ENCODE measurements at places on chromosomes 7 and 10. TPM values are rescaled to one million over a fixed set of nuclear protein-coding genes. Genes with fewer than 3 reads are reported as not detected.

Gene ANKRD7
- not detected for total RNA-seq

Gene PNLIP
- total RNA-seq = not detected

Gene SYT15B
- total RNA-seq = not detected

Gene IFIT2
- 38.9 TPM for total RNA-seq

Gene AKR1E2
- total RNA-seq = 26.0 TPM

Gene PPIF
- 42.4 TPM for total RNA-seq

Gene MYL10
- not detected for total RNA-seq

Gene CLRN3
- not detected for total RNA-seq

Gene SLC26A5
- total RNA-seq = not detected

DNA sequence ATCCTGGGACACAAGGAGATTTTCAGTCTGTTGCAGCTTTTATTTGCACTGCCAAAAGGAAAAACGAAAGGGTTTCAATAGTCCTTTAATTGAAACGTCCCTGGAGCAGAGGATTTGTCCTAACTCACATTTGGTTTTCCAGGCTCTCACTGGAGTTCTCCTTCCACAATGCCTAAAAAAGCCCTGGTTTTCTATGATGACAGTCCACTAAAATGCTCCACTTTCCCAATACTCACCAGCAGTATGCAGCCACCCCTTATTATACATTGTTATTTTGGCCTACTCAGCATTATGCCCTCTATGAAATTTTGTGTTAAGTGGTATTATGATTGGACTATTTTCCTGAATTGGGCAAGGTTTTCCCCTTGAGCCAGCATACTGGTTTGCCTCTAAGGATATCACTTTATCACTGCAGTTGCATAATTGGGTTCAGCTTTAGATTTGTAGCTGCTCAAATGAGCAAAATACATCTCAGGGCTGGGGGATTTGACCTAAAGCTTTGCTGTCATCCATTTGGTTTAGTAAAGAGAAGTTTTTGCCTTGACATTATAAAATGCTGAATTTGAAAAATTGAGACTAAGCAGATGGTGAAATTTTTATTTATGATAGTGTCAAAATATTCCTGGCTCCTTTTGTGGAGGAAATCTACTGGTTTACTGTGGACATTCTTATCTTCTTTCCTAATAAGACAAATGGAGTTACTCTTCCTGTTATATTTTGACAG is 239.2 kb downstream of the RNLS start:
- no peak for DNase-seq

DNA sequence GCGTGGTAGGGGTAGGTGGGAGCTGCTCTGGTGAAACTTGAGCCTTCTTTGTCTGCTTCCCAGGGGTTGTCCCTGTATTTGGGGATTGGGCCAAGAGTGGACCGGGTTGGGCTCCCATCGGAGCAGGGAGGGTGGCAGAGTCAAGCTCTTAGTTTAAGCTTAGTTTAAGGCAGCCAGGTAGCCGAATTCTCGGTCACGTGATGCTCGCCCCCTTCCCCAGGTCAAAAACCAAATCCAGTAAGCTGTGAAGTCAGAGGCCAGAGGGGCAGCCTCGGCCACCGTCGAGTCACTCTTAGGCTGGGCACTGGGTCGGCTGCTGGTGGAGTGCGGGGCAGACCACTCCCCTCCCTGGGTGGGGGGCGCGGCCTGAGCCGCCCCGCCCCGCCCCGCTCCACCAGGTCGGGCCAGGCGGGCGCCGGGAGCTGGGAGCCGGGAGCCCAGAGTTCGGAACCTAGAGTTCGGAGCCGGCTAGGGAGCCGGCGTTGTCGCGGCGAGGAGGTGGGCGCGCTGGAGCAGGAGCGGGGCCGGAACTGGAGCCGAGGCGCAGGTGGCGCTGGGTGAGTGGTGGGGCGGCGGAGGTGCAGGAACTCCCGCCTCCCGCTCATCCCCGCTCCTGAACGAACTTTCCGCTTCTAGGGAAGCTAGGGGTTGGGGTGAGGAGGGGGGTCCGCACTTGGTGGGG is 2.8 kb upstream of the LZTS2 start:
- no peak for DNase-seq

DNA sequence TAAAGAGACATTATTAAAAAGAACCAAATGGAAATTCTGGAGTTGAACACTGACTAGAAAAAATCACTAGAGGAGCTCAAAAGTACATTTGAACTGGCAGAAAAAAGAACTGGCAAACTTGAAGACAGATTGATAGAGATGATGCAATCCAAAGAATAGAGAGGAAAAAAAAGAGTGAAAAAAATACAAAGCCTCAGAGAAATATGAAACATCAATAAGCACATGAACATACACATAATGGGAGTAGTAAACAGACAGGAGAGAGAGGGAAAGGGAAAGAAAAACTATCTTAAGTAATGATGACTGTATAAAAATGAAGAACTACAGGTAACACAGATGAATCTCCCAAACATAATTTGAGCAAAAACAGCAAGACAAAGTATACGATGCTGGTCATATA is 61.1 kb downstream of the CNOT4 start:
- DNase-seq = no peak

- DNase-seq = no peak
Measured at GRCh38 chr7:16986755-16987154, 105.0 kb upstream of the AGR3 start.

GRCh38 chr7:11236680-11237079 is 263.0 kb downstream of the PHF14 start:
- no peak for DNase-seq

DNA sequence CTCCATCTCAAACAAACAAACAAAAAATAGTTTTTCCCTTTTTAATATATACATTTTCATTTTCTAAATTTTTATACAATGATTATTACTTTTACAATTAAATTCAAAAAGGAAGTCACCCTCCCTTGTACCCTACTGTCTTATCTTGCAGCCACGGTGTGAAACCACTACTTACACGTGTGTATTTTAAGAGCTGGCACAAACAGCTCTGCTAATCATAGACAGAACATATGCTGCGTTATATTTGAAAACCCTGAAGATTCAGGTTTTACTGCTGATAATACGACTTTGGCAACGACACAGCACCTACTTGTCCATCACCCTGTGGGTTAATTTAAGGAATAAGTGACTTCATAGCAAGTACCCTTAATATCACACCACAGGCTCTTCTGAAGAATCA is 991 bp downstream of the ANKRD61 start:
- DNase-seq = peak; percentile 49

DNA sequence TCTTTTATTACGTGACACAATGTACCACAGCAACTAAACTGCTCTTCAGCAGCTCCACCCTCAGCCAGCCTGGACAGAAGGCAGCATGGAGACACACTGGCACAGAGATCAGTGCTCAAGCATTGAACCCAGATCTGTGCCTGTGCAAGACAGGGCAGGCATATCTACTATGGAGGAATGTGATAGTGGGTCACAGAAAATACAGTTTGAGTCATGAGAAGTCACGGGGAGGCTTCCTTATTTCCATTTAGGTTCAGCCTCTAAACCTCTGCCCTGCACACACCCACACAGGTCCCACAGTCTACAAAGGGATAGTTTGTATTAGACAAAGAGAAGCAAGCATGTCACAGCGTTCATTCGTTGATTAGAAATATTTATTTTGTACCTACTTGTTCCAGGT is 187.4 kb upstream of the AGR3 start:
- DNase-seq = no peak

DNA sequence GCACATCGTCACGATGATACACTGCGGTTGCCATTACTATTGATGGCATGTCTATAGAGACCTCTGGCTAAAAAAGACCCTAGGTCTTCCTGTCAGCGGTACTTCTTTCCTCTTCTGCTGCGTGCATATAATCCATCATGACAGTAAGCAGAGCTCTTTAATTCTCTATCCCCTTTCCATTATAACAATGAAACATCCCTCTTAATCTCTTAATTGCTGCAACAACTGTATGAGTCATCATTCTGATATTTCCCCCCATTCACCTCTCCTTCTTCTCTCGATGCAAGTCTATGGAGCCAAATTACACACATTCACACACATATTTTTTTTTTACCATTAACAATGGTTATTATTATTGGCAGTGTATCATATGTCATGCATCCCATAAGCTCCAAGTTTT is 45.2 kb upstream of the AKR1E2 start:
- DNase-seq = no peak

GRCh38 chr7:13848681-13849131 is 140.8 kb downstream of the ETV1 start:
- DNase-seq = no peak

DNA sequence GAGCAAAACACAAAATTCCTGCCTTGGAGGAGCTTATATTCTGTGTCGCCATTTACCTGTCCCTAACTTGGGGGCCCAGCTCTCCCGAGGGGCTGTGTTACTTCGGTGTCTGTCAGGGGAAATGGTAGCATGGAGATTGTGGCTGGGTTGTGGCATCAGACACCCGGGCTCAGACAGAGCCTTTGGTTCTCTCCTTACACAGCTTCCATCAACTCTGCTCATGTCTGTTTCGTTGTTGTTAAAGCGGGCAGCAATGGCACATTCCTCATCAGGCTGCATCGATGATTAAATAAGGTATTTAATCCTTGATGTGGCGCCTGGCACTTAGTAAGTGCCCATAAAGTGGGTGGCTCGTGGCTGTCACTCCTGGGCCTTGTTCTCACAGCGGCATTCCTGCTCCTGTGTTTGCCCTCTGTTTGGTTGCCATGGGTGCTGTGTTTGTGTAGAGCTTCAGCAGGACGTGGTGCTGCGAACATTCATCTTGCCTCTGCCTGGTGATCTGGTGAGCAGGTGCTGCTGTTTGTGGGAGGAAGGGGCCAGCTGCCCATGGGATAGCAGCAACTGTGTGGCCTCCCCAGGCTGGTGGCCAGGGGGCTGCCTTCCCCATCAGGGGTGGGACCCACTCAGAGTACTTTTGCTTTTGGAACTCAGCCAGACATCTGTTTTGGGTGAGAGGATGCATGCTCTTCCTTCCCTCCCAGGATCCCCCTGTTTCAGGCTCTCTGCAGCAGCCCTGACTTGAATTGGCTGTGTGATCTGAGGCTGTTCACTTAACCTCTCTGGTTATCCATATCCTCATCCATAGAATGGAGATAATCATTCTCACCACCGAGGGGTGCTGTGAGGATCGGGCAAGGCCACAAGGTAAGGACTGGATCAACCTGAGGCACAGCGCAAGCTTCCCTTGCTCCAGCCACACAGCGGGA is 207.2 kb upstream of the SVIL start:
- no peak for DNase-seq

- no peak for DNase-seq
Measured at GRCh38 chr7:5139998-5140397, 50.0 kb upstream of the WIPI2 start.

DNA sequence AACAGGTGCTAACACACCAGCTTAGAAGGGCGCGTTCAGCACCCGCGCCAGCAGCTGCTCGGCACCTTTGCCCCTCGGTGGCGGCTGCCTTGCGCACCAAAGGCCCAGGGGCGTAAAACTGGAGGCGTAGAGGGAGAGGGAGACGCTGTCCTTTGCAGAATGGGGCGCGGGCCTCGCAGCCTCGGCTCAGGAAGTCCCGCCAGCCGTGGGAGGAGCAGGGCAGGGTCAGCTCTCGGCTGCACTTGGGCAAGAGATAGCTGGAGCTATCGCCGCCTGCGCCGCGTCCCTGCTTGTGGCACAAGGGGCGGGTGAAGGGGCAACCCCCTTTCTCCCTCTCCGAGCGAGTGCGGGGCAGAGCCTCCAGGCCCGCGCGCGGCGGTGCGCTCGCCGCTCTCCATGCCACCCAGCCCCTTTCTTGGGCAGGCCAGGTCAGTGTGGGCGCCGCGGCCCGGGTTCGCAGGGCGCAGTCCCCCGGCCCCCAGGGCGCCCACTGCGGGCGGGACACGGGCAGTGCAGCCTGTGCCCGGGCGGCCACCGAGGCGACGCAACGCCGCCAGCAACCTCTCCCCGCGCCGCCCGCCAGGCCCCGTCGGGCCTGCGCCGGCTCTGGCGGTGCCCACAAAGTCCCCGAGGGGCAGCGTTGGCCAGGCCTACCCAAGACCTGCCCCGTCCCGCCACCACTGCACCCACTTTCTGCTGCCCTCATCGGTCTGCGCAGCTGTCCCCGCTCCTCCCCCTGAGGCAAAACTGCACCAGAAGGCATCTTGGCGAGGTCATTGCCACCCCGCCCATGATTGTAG is 4.1 kb downstream of the NEUROD6 start:
- no peak for DNase-seq

- no peak for DNase-seq
Measured at GRCh38 chr10:110852255-110852896, 19.4 kb upstream of the PDCD4 start.

DNA sequence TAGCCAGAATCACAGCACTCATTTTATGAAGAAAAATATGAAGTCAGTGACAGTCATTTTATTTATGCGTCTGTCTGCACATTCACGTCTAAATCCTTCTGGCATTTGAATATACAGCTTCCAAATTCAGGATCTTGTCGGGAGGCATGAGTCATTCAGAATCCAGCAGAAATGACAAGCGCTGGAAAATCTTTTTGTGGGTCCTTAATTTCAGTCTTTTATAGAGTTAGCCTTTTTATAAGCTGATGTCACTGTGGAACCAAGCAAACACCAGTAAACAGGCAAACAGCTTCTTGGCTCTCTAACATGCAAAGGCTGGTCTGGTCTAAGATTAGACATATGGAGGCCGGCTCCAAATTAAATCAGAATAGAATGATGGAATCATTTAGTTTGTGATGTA is 388.2 kb upstream of the TEX47 start:
- no peak for DNase-seq

DNA sequence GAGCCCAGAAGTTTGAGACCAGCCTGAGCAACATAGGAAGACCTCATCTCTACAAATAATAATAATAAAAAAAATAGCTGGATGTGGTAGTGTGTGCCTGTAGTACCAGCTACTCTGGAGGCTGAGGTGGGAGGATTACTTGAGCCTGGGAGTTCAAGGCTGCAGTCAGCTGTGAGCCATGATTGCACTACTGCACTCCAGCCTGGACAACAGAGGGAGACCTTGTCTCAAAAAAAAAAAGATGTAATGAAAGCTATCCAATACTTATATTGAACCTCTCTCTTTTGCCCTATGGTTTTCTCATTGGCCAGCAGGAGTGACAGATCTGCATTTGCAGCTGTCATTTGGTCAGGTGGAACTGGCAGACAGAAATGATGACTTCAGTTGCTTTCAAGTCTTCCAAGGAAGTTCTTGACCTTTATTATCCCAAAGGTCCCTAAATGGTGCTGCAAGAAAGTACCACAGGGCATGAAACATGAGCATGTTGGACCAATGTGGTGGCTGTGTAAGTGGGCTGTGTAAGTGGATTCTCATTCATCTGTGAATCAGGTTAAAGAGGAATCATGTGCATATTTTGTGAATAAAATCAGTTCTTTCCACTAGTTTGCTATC is 99.4 kb downstream of the CALD1 start:
- DNase-seq = no peak

GRCh38 chr10:30510184-30510931 is 76.4 kb downstream of the MAP3K8 start:
- no peak for DNase-seq

GRCh38 chr10:125783957-125784356 is 8.3 kb upstream of the MMP21 start:
- no peak for DNase-seq

DNA sequence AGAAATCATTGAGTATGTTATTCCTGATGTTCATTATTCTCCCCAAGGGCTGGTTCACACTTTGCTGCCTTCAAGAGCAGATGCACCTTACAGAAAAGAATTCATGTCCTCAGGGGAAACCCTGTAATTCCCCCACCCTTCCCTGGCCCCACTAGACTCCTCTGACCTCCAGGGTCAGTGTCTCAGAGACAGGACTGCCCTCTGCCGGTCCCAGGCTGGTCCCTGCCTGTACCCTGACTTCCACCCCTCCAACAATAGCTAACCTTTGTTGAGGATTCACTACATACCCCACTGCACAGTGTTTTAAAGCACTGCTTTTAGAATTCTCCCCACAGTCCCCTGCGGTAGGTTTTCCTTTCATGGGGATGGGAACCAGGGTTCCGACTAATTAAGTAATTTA is 4.4 kb upstream of the SEPHS1 start:
- DNase-seq = no peak

GRCh38 chr10:77081481-77081891 is 556.1 kb downstream of the KCNMA1 start:
- DNase-seq = no peak

Data from CD4-positive, alpha-beta T cell (primary cell).